ENCODE measurements at places on chromosomes 16 and 17.

DNA sequence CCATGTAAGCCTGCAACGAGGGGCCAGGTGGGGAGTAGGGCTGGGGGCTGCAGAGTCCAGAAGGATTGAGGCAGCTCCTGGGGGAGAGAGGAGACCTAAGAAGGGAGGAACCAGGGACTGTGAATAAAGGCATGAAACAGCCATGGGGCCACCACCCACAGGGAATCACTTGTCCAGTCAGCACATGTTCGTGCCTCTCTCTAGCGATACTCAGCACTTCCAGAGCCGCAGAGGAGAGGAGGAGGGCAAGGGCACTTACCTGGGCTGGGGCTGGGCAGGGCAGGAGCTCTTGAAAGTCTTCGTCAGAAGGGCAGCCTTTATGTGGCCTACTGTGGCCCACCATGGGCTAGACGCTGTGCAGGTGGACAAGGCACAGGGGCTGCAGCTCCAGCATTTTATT lies 24.2 kb downstream of the CACNA1G start:
- DNase-seq = no peak

- DNase-seq = no peak
Observed at GRCh38 chr16:27465483-27465879, 63.5 kb downstream of the IL21R start.

DNA sequence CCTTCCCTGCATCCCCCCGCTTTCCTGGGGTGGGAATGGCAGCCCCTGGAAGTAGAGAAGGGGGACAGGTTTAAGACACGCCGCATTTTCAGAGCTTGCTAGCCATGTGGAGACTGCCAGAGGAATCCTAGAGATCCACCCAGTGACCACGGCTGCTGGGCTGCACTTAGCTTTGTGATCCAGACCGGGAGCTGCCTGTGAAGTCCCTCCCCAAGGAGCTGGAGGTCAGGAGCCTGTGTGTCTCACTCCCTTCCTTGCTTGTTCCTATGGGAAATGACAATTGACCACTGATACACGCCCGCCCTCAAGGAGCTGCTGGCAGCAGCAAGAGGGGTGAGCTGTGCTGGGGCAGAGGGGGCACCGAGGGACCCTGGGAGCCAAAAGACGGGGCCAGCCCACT lies 73.7 kb downstream of the SREBF1 start:
- no peak for DNase-seq

- no peak for DNase-seq
Observed at GRCh38 chr16:55624696-55625095, 31.1 kb upstream of the SLC6A2 start.

DNA sequence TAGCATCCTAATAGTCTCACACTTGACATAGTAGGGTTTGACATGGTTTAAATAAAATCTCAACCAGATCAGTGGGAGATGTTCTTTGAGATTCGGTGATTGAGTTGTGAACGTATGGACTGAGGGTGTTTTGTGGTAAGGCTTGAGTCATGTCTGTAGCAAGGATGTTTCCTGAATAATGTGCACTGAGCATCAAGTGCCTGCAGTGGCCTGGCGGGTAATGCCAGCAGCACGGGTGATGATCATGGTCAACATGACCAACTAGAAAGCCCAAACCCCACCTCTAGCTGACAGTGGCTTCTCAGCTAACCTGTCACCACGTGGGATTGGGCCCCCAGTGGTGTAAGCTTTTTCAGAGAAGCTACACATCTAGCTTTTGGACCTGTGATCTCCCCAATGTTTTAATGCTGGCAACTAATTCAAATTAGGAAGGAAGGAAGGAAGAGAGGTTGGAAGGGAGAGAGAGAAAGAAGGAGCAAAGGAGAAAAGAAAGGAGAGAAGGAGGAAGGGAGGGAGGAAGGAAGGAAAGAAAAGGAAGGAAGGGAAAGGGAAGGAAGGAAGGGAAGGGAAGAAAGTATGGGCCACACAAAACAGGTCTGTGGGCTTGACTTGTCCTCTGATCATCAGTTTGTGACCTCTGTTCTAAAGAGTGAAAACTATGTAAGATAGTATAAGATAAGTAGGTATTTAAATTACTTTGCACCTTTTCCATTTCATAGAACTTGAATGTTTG lies 55.4 kb downstream of the WWOX start:
- no peak for DNase-seq

DNA sequence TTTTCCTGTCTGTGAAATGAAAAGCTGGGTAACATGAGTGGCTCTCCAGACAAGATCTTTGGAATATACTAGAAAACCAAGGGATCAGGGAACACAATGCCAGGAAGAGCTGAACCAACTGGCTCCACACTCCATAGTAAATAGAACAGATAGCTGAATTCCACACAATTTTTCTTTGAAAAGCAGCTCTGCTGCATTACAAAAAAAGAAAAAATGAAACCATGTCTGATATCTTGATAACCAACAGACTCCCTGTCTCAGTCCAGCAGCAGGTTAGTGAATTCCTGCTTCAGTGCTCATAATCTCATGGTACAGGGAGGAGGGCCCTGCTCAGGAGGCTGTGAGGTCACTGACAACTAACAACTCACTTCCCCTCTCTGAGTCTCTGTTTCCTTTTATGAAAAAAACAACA lies 97.1 kb downstream of the CDH11 start:
- no peak for DNase-seq

GRCh38 chr16:73610605-73611156 lies 562.8 kb upstream of the ZFHX3 start:
- DNase-seq = no peak

GRCh38 chr17:42276609-42277341 lies 584 bp upstream of the STAT5B start:
- DNase-seq = no peak

DNA sequence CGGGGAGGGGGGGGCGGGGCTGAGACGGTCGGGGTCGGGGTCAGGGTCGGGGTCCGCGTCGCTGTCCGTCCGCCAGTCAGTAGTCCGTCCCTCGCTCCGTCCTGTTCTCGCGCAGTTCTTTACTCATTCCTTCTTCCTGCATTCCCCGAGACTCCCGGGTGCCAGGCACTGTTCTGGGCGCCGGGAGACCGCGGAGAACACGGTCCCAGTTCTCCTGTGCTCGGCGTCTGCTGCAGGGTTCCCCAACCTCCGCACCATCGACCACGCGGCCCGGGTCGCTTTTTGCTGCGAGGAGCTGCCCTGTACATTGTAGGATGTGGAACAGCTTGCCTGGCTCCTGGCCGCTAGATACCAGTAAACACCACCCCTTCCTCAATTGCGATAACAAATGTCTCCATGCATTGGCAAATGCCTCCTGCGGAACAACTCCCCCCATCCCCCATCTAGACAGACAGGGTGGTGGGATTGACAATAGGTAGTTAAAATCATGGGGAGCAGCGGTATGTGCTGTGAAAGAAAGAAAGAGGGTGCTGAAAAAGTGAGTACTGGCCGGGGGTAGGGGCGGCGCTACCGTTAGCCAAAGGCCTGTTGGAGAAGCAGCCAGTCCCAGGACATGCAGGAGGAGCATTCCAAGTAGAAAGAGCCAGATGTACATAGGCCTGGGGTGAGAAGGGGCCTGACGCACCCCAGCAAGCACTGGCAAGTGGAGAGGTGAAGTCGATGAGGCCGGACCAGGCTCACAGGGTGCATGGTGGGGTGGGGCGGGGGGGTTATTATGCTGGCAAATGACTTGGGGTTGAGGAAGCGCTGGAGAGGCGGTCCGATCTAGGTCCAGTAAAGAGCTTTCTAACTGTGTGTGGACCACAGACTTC lies 631 bp downstream of the TRAF7 start:
- no peak for DNase-seq

DNA sequence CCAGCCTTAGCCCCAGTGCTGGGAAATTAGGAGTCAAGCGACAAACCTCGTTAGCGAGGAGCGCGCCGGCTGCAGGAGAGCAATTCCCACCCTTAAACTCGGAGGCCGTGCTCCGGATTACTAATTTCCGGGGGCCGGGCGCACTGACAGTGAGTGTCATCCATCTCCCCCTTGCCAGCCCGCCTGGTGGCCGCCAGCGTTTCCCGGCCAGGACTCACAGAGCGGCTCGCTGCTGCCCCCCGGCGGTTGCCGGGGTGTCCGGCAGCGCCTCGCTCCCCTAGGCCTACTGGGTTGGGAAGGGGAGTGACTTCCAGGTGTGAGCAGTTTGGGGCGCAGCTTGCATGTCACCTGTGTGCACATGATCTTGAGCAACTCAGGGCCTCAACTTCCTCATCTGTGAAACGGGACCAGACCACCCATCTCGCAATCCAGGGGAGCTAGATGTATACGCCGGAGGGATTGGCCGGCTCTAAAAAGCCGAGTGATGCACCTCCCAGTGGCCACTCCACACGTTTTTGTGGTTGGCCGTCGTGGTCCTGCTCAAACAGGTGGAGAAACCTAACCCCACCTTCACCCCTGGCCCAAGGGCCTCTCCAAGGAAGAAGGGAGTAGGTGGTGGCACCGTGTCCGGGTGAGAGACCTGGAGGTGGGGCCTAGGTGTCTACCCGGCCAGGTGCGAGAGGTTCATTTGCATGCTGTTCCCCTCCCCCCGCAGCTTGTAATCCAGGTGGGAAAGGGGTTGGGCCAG lies 2.5 kb upstream of the GSE1 start:
- peak; percentile 84 for DNase-seq

DNA sequence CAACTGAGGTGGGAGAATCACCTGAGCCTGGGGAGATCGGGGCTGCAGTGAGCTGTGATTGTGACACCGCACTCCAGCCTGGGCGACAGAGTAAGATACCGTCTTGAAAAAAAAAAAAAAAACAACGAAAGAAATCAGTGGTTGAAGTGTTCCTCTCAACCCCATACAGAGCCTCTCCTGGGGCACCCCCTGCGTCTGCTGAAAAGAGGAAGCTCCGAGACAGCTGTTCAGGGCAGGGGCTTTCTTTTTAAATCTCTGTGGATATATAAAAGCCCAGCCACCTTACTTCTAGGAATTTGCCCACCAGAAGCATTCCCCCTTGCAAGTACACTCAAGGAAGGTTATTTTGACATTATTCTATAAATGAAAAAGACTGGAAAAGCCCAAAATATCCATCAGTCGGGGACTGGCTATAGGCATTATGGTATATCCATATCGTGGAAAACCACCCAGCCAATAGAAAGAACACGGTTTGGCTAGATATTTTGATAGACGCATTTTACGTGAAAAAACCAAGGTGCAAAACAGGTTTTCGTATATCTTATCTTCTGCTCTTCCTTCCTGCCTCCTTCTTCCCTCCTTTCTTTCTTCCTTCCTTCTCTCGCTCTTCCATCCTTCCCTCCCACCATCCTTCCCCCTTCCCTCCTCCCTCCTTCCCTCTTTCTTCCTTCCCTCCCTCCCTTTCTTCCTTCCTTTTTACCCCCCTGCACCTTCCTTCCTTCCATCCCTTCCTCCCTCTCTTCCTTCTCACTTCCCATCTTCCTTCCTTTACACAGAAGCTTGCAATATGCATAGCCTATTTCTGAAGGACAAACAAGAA lies 9.2 kb upstream of the CCL22 start:
- DNase-seq = no peak

- no peak for DNase-seq
Observed at GRCh38 chr17:77115510-77115909, 25.3 kb upstream of the SEC14L1 start.

DNA sequence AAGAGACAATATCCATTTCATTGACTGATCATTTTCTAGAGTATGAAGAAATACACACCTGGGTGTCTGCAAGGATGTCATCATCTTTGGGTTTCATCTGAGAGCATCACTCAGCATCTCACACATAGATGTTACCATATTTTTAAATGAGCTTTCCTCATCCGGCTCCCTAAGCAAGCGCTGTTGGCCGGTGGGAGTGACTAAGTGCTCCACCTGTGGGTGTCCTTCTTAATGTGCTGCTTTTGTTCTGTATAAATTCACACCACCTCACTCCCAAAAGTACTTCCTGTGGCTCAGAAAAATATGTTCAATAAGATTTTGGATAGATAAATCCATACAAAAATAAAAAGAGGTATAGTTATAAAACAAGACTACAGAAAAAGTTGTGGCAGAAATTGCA lies 7.4 kb downstream of the SSTR2 start:
- DNase-seq = no peak

GRCh38 chr17:2724784-2725164 lies 13.2 kb upstream of the CLUH start:
- DNase-seq = peak; percentile 21

- DNase-seq = no peak
Observed at GRCh38 chr16:55370762-55371482, 46.9 kb downstream of the IRX6 start.

- no peak for DNase-seq
Observed at GRCh38 chr16:456891-457483, 31.5 kb downstream of the RAB11FIP3 start.

DNA sequence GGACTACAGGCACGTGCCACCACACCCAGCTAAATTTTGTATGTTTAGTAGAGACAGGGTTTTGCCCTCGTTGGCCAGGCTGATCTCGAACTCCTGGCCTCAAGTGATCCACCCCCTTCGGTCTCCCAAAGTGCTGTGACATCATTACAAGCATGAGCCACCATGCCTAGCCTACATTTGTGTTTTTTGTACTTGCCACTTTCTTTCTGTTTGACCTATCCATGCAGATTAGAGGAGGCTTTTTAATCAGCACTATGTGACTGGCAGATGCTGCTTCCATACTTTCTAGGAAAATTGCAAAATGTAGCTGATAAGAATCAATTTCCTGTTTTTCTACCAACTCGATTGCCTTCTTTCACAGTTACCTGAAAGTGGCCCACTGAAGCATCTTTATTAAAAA lies 57.3 kb downstream of the B9D1 start:
- DNase-seq = no peak

DNA sequence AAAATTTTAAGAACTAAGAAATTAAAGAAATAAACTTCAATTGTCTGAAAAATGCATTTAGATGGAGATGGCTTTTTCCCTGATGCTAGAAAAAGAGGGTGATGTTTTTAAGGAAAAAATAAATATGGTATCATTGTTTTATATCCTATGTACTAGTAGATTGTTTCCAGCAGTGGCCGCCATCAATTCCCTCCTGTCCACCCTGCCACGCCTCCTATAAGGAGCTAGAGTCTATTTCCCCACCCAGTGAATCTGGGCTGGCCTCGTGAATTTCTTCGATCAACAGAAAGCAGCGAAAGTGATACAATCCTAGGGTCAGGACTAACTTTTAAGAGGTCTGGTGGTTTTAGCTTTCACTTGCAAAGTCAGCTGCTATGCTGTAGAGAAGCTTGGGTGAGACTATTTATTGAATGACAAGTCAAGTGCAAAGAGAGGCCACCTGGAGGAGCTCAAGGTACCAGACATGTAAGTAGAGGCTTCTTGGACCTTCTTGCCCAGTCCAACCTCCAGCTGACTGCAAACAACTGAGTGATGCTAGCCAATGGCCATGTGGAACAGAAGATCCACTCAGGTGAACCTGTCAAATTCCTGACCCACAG lies 80.9 kb upstream of the MTMR4 start:
- no peak for DNase-seq

- no peak for DNase-seq
Observed at GRCh38 chr17:82416771-82417170, 1.4 kb upstream of the HEXD start.

GRCh38 chr16:84050316-84050715 lies 7.7 kb upstream of the SLC38A8 start:
- no peak for DNase-seq

- DNase-seq = no peak
Observed at GRCh38 chr17:57881783-57882351, 32.0 kb upstream of the MRPS23 start.
